ENCODE measurements at places on chromosomes 1 and 21. TPM values are rescaled to one million over a fixed set of nuclear protein-coding genes. Genes with fewer than 3 reads are reported as not detected.

DNA sequence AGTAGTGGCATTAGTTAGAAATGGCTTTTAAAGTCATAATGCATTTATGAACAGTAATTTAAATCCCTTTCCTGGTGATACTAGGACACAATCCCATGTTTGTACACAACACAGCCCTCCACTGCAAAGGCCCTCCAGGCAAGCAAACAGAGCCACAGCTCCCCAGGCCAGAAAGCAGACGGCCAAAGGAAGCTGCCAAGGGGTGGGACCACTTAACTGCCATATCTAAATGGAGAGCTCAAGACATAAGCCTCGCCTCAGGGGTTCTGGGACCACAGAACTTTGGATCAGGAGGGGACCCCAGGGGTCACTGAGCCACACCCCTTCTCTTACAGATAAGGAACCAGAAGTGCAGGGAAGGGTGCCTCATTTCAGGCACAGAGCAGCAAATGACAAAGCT, 189.7 kb downstream of the KCNH1 start:
- no peak for DNase-seq

The MDM4 gene
- total RNA-seq, result 64.5 TPM

DNA sequence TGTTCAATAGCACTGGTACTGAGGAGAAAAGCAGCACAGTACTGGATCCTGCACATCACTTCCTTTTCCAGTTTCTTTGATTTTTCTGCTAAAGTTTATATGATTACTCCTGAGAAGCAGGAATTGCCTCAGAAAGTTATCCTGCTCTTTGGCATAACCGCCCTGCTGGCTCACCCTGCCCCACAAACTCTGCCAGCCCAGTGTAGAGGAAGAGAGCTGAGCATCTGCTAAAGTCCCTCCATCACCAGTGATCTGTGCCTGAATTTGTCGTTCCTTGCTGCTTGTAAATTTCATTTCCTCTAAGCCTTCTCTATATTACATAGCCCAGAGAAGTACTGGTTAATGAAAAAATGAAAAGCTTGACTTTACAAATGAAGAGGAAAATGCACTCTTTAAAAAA, 87.0 kb upstream of the C1orf21 start:
- DNase-seq, result no peak

GRCh38 chr1:197017558-197018146, 40.3 kb downstream of the CFHR5 start:
- no peak for DNase-seq

GRCh38 chr21:39863111-39863510, 4.1 kb upstream of the PCP4 start:
- DNase-seq, result peak; percentile 82

DNA sequence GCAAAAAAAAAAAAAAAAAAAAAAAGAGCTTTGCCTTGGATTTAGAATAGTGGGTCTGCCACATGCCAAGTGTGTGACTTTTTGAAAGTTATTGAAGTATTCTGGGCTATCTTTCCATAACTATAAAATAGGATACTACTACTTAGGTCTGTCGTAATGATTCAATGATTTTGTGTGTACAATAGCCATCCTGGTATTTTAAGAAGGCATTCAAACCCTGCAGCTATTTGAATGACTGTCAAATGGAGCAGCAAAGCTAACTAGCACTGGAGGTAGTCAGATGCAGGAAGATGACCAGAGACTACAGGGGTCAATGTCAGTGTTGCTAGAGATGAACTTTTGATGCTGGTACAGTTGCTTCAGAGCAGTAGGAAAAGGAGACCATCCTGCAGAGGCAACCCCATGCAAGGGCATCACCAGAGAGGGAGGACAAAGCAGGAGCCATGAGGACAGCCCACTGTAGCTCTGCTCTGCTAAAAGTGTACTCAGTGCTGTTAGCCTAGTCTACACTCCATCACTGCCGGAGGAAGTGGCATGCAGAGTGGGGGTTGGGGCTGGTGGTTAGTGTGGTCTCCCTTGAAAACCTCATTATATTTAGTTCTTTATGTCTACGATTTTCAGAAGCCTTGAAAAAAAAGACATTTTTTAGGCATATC, 29.0 kb downstream of the DUSP10 start:
- peak; percentile 65 for DNase-seq

The WNT9A gene
- total RNA-seq, result 2.2 TPM

- no peak for DNase-seq
Observed at GRCh38 chr1:233606813-233607212, 7.1 kb upstream of the KCNK1 start.

All from mucosa of gallbladder (tissue), 1 donor.